Astrocyte of the hippocampus (primary cell): ENCODE measurements at places on chromosomes 4 and X.
A peak's percentile ranks its signal among the peaks of the same experiment; 100 is the strongest.

GRCh38 chr4:168610911-168611530 lies 114.2 kb downstream of the PALLD start:
- DNase-seq: no peak

DNA sequence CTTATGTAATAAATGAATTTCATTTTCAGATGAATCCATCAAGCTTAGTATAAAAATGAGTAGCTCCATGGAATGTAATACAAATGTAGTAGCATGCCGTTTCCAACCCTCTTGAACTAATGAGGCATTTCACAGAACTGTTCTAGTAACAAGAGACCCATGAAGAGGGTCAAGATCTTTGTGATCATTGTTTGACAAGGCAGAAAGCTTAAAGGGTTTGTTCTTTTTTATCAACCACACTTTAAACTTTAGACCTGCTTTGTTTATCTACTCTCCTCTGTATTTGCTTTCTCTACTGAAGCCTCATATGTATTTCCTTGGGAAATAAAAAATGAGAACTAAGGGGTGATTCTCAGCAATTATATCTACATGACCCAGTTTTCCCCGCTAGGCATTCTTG lies 513.9 kb downstream of the ARAP2 start:
- no peak for DNase-seq

GRCh38 chr4:180809439-180809838 lies 1433.8 kb upstream of the TENM3 start:
- DNase-seq: no peak

DNA sequence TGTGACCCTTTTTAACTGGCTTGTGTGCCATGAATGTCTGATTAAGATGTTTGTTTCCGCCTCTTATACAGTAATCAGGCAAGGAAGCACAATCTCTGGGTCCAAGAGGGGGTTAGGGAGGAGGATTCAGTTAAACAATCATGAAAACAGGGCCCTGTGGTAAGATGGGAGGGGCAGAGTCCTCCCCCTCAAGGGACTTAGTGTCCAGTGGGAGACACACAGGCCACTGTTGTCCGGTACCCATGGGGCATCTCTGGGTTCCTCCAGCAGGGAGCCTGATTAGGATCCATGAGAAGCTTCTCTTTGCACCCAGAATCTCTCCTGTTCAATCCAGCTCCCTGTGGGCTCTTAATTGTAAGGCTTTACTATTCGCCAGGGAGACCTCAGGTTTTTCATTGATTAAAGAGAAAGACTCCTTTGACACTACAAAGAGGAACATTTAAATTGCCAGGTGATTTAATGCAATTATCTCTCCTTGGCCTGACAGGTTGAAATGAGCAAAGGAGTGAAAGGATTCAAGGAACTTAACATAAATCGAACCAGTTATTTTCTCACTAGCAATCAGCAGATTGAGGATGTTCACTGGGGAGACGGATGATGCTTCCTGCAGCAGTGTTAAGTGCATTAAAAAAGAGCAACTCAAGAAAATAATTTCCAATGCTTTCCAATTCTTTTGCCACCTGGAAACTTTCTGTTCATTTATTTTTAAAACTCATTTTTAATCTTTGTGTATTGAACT lies 225.4 kb downstream of the PTTG2 start:
- no peak for DNase-seq

DNA sequence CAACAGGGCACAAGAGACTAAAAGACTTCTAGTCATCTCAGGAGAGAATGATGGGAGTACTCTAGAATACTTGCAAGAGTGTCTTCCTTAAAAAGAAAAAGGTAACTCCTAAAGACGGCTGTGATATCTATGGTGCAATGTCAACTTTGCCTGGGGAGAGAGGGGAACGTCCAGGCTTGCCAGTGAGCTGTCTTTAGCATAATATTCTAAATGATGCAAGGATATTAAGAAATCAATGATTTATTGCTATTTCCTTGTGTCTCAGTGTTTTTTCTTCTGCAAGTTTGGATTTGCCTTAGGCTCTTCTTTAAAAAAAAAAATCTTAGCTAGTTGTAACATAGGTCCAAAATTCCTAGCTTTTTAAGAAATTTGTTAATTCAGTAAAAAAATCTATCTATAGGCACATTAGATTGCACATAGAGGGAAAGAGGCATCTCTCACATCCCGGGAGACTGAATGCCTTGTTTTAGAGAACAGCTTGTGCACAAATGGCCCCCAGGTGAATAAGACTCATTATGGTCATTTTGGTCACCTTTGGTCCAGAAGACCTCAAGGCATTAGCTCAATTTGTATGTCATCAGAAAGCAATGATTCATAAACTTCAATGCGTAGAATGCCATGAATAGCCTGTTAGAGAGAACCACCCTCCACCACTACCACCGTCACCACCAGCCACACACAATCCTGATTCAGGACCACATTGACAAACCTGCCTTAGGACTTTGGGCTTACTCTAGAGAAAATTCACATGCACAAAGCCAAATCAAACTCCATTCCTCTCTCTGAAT lies 104.1 kb downstream of the PALLD start:
- no peak for DNase-seq

DNA sequence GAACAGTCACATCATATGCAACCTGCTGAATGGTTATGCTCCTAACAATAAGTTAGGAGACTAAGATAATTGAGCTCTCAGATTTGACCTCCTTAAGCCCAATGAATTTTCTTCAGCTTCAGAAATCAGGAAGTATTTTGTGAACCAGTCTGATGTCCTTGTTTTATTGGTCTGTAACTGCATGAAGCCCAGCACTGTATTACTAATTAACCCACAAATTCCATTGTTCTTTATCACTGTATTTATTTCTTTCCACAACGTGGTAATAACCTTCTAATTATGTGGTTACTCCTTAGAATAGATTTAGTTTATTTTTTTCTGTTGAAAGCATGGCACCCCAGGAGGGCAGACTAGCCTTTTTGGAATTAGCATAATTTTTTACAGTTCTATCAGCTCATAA lies 3.9 kb upstream of the MFAP3L start:
- DNase-seq: no peak

DNA sequence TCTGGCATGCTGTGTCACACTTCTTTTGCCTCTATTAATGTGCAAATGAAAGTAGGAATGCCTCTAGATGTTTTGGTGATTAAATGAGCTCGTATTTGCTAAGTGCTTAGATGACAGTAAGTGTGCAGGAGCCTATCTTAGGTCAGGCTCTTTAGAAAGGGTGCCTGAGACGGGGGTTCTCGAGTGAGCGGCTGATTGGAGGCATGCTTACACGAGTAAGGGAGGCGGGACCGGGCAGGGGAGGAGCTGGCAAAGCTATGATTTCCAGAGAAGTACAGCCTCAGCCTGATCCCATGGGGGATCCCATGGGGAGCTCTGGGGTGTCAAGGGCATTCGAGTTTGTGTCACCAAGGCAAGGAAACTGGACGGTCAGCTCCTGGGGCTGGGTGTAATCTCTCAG lies 44.8 kb downstream of the CLDN34 start:
- DNase-seq: no peak

GRCh38 chrX:153974003-153974725 lies 1.6 kb downstream of the TMEM187 start:
- DNase-seq: no peak

GRCh38 chrX:134184936-134185335 lies 52.0 kb upstream of the CCDC160 start:
- no peak for DNase-seq

DNA sequence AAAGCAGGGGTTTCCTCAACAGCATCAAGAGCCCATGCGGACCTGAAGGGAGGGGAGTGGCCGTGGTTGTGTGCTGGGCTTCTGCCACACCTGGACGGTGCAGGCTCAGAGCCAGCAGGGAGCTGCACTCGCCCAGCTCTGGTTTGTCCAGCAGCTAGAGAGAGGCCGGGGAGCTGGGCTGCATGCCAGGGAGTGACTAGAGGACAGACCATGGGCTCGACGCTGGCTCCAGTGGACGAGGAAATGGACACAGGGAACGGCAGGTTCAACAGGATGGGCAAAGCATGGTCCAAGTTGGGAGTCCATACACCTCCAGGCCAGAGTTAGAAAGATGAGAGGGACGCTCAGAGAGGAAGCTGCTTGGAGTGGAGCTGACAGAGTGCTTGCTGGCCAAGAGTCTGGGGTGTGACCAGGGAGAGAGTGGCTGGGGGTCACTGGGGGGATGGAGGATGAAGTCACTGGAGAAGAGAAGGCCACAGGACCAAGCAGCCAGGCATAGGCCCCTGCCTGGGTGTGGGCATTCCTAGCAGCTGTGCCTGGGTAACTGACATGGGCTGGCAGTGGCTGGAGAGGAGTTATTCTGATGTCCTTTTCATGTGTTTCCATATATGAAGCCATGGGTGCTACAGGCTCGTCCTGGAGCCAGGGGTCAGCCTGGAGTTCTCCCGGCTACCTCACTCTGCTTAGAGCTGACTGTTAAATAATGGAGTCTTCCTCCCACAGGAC lies 42.8 kb downstream of the HTT-AS start:
- no peak for DNase-seq

GRCh38 chr4:143538979-143539669 lies 25.6 kb downstream of the SMARCA5 start:
- DNase-seq: no peak

DNA sequence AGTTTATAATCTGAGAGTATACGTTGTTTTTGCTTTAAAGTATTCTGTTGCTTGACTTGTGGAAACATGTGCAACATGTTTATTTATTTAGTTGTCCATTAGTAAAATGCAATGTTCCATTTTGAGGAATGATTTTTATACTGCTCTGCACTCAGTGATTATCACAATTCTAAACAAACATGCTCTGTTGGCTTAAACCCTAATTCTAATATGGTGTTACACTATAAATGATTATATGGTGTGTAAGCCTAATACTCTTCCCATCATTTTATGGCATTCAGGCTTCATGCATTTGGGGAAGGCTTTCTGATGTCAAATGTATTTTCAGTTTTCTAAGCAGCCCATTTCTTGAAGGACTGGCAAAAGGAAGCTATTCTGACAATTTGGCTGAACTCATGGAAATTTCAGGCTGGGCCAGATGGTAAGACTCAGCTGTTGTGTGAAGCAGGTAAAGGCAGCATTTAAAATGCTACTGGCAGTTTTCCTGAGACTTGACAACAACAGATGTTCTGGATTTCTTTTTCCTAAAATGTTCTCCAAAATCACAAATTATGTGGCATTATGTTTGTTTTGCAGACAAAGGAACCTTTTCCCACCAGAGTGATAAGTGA lies 336.7 kb upstream of the GNPDA2 start:
- no peak for DNase-seq

DNA sequence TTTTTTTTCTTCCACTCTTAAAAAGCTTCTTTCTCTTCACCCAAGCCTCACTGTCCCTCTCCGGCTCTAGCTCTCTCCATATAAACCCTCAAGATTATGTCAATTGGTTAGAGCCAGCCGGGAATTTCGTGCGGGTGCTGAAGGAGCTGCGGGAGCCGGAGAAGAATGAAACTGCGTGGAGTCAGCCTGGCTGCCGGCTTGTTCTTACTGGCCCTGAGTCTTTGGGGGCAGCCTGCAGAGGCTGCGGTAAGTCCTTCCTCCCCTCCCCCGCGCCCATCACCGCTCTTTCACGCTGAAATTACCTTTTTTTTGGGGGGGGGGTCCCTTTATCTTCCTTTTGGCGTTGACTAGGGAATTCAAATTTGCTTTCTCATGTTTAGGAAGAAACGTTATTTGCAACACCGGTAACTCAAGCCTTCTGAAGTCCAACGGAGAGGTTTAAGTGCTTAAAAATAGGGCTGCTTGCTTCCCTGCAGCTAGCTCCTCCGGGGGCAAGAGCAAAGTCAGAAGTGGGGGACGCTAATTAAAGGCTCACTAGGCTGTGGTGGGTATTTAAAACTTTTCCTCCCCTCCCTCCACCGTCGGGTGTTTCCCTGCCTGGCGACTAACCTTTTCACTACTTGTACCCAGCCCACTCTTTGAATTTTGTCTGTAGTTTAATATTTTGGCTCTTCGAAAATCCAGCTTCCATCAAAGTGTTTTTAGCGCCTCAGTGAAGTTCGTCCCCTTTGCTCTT lies 491 bp downstream of the COL4A5 start:
- DNase-seq: no peak

DNA sequence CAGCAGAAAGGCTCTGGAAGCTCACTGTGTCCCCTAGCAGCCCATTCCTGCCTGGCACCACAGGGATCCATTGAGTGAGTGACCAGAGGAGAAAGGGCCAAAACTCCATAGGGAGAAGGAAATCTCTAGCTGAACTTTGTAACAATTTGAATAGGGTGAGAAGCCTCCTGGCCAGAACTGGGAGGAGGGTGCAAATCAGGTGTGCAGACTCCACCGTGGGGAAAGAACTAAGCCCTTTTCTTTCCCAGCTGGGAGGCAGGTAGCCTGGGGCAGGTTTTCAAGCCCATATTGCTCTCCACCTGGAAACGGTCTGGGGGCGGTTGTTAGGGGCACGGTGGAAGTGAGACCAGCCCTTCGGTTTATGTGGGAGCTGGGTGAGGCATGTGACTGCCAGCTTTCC lies 227.2 kb downstream of the SNCA start:
- no peak for DNase-seq

GRCh38 chr4:75087865-75088264 lies 154.9 kb downstream of the PARM1 start:
- DNase-seq: no peak

DNA sequence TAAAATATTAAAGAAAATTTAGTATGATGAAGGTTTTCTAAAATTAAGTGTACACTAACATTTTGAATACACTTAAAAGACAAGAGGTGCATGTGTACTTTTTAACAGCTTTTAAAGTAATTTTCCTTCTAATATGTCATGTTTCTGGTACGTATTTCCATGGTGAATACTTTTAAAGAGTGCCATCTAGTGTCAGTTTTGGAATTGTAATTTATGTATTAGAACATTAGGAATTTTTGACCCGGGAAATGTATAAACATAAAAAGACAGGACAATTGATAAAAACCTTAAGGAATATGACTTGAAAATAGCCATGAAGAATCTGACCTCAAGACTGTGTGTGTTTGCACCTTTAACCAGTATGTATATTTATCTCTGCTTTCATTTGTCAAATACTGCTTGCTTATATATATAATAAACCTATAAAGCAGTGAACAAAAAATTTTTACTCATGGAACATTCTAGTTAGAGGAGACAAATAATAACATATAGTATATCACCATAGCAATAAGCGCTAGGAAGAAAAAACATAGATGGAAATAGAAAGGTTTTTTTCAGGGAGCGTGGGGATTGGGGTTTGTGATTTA lies 7.2 kb downstream of the GSTCD start:
- DNase-seq: peak; percentile 34

- no peak for DNase-seq
Observed at GRCh38 chr4:168879188-168879587, 130.9 kb downstream of the CBR4 start.

DNA sequence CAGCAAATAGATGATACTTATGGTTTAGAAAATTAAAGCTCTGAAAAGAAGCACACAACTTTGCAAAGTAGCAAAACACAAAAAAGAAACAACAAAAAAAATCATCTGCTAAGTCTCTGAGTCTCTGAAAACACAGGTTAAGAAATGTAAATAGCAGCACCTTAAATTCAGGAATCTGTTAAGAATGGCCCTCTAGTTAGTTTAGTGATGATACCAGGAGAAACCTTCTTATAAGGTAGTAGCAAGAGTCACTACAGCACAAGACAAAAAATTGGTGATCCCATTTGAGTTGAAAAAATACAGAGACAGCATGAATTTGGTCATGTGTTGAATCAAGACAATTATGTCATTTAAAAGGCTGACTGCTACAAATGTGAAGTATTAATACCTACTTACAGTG lies 308.2 kb upstream of the ADGRL3 start:
- no peak for DNase-seq
